ENCODE measurements at places on chromosomes 2 and 18.
A peak's percentile ranks its signal among the peaks of the same experiment; 100 is the strongest.

GRCh38 chr2:47288864-47289263 is 114.1 kb upstream of the MSH2 start:
- no peak for DNase-seq

DNA sequence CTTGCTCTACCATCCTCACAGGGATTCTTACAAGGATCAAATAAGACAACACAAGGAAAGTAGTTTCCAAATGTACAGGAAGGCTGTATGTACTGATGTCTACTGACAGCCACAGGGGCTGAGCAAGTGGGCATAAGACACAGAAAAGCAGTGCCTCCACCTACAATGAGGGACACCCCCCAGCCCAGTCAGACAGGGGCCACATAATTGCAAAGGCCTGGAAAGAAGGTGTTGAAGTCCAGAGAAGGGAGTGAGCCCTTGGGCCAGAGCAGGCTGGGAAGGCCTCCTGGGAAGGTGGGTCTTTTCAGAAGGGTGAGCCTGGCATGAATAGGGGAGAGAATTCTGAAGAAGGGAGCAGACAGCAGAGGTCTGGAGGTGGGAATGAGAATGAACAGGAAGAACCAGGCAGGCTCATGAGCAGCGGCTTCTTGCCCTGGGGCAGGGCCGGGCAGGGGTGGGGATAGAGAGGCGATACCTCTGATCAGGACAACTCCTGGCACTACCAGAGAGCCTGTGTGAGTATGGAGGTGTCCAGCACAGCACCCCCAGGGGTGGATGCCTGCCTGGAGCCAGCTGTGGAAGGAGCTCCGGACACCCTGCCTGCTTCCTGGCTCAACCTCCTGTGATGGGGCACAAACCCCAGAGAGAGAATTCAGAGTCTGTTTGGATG is 30.1 kb downstream of the HS1BP3 start:
- DNase-seq = peak; percentile 20

GRCh38 chr2:133835821-133836619 is 267.8 kb upstream of the NCKAP5 start:
- no peak for DNase-seq

GRCh38 chr2:63488118-63488713 is 100.1 kb downstream of the WDPCP start:
- DNase-seq = no peak

- DNase-seq = no peak
These were observed 15.0 kb upstream of the PGAP1 start for GRCh38 chr2:196941398-196942078.

- no peak for DNase-seq
These were observed 4.2 kb upstream of the OXER1 start for GRCh38 chr2:42767899-42768705.
